Cortex of kidney (tissue), 1 donor: ENCODE measurements at places on chromosomes 2 and 18.

DNA sequence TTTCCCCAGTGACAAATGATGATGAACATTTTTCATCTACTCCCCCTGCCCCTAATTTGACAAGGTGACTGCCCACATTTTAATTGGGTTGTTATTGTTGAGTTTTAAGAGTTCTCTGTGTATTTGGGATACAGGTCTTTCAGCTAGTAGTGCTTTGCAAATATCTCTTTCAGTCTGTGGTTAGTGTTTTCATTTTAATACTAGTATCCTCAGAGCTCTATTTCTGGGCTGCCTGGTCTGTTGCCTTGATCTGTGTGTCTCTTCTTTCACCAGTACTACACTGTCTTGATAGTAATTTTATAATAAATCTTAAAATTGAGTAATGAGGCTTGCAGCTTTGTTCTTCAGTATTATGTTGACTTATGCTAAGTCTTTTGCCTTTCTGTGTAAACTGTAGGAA, 19.7 kb downstream of the EIF5B start:
- no peak for DNase-seq

DNA sequence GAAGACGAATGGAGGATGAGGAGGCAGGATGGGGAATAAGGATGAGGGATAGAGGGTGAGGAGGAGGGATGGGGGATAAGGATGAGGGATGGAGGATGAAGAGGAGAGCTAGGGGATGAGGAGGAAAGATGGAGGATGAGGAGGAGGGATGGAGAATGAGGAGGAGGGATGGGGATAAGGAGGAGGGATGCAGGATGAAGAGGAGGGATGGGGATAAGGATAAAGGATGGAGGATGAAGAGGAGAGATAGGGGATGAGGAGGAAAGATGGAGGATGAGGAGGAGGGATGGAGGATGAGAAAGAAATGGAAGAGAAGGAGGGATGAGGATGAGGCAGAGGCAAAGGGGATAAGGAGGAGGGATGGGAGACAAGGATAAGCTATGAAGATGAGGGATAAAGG, 230.0 kb downstream of the NAPG start:
- no peak for DNase-seq

DNA sequence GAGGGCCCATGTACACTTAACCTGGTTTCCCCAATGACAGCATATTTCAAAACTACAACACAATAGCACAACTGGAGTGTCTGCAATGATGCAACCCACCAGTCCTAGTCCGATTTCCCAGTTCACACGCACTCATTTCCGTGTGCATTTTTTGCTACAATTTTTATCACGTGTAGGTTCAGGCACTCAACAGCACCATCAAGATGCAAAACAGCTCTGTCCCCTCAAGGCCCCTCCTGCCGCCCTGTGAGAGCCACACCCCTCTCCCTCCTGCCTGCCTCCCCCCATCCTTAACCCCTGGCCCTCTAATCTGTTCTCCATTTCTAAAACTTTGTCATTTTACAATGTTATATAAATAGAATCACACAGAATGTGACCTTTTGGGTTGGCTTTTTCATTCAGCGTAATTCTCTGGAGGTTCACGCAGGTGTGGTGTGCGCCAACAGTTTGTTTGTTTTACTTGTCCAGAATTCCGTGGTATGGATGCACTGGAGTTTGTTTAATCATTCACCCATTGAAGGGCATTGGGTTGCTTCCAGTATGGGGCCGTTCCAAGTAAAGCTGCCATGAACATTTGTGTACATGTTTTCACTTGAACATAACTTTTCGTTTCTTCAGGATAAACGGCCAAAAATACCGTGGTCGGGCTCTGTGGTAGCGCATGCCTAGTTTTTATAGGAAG, 8.4 kb downstream of the KCNIP3 start:
- DNase-seq = no peak

DNA sequence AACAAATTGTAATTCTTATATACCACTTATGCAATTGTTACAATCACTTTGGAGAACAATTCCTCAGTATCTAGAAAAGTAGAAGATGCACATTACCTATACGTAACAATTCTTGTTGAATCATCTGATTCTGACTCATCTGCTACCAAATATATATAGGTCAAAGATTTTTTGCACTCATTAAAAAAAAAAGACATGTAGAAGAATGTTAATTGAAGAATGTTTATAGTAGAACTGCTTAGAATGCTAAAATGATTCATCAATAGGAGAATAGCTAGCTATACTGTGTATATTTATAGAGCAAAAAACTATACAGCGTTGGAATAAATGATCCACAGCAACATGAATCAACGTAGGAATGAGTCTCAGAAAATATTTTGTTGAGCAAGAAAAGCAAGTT, 29.5 kb upstream of the STAT1 start:
- no peak for DNase-seq

- no peak for DNase-seq
Observed at GRCh38 chr18:25229920-25230319, 122.0 kb downstream of the ZNF521 start.

DNA sequence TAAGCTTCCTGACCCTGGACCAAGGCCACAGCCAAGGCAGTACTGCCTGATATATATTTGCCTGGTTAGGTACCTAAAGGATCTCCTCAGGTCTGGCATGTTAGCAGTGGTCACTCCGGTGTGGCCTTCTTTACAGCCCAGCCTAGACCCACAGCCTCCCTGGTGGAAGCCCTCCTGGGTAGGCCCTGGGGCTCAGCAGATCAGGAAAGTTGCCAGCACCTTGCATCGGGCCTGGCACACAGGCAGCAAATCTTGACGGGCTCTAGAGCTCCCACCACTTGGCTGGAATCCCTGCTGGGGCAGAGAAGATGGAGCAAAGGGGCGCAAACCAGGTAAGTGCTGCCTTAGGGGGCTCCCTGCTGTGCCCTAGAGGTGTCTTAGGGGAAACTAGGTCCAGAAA, 40.9 kb upstream of the ATP6V1B1 start:
- DNase-seq = no peak

DNA sequence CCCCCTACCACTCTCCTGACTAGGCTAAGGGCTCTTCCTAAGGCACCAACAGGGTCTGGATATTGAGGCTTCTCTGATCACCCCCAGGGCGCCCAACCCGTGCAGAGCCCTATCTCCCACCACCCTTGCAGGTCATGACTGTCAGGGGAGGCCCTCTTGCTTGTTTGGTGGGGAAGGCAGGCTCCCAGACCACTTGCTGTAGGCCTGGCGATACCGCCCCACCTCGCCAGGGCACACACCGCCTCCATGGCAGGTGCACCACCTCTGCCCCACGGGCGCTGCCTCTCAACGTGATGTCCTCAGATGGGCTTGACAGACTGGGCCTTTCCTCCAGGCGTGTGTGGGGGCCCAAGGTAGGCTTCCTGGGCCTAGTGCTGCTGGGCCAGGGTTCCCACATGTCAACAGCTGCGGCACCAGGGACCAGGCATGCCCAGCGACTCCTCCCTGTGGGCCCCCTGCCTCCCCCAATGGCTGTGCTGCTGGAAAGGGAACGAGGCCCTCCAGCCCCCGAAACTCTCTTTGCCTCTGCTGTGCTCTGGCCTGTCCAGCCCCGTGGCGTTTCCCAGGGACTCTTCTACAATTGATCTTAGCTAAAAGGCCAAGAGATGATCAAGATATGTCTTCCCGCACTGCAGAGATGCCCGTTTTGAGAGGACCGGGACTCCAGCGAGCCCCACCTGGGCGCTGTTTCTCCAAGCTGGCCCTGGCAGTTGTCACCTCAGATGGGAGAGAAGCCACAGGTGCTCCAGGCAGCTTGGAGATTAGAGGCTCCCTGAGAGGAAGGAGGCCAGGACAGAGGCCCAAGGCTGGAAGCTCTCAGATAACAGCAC, 7.5 kb downstream of the NPPC start:
- no peak for DNase-seq

- no peak for DNase-seq
Observed at GRCh38 chr2:21217442-21217841, 93.7 kb downstream of the TDRD15 start.

DNA sequence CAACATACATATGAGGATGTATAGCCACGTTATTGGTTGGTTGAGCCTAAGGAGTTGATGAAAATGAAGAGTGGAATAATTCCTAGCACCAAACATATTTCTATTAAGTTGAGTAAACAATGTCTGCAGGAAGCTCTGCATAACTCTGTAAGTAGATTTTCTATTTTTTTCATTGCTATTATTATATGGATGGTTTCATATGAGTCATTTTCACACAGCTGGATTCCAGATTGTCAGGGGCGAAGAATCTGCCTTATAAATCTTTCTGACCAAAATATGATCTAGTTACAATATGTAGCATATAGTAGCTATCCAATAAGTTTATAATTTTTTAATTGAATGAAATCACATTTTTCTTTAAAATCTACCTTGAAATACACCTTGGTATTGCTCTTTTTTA, 468.0 kb upstream of the PKDCC start:
- no peak for DNase-seq

DNA sequence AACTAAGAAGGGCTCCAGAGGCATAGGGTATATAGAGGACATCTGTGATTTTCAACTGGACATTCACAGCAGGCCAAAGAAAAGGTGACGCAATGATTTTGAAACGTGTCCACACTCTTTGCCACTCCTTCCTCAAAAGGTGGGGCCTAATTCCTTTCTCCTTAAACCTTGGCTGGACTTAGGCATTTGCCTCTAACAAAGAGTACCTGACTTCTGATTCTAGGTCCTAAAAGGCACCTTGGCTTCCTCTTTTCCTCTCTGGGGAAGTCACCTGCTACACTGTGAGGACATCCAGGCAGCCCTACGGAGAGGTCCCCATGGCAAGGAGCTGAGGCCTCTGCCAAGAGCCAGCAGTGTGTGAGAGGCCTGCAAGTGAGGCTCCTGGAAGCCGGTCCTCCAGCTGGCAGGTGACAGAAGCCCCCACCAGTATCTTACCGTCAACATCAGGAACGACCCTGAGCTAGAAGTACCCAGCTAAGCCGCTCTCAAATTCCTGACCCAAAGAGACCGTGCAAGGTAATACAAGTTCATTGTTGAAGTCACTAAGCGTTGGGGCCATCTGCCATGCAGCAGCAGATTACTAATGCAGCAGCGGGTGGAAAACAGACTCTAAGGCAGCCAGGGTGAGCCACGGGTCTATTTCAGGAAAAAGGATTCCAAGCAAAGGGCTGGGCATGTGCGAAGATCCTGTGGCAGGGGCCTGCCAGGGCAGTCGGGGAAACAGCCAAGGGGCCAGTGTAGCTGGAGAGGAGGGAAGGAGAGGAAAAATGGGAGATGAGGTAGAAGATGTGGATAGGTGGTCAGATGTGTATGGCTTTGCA, 7.4 kb upstream of the HES6 start:
- no peak for DNase-seq

- DNase-seq = no peak
Observed at GRCh38 chr2:225668606-225669266, 269.2 kb downstream of the NYAP2 start.
